ENCODE measurements at places on chromosomes 12 and 14.

GRCh38 chr12:96806272-96806671 is 100.8 kb upstream of the NEDD1 start:
- H3K36me3 ChIP-seq = no peaks in the 10 kb centered on the region
- no peak for DNase-seq
- no peaks in the 10 kb centered on the region for H3K4me1 ChIP-seq
- H3K27me3 ChIP-seq = no peaks in the 10 kb centered on the region
- H3K27ac ChIP-seq = no peak overlapping the region

GRCh38 chr14:20490563-20490962 is 14.8 kb upstream of the RNASE10 start:
- peaks cover 4% of the 10 kb centered on the region for H3K36me3 ChIP-seq
- no peak for DNase-seq
- H3K27me3 ChIP-seq = no peaks in the 10 kb centered on the region
- H3K4me1 ChIP-seq = peaks cover 76% of the 10 kb centered on the region
- H3K27ac ChIP-seq = peak overlapping the region; percentile 78
- H3K4me3 ChIP-seq = peak overlapping the region; percentile 56

DNA sequence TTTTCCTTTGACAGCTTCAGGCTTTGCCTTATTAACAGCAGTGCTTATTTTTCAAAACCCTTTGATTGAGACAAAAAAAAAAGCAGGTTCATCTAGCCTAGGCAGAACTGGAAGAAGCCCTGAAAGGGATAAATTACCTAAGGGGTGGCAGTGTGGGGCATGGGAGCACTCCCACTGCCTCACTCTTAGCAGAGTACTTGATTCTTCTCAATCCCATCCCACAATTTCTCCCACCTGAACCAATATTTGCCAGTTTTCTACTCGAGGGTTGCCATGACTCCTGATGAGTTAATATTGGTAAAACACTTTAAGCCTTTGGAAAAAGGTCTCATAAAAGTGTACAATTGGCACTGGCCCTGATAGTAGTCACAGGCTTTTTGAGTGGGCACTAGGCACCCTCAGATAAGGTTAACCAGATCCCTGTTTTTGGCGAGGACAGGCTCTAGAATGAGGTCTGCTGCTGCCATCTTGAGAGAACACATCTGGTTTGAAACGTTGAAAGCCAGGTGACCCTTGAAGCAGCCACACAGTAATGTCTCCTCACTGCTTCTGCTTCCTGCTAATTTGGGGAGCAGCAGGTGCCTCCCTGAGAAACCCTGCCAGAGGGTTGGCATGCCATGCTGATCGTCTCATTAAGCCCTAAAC is 320.0 kb downstream of the RAD51B start:
- no peak overlapping the region for H3K27ac ChIP-seq
- H3K4me1 ChIP-seq = peaks cover 30% of the 10 kb centered on the region
- no peaks in the 10 kb centered on the region for H3K27me3 ChIP-seq
- H3K36me3 ChIP-seq = no peaks in the 10 kb centered on the region
- no peak overlapping the region for H3K4me3 ChIP-seq
- no peak for DNase-seq

DNA sequence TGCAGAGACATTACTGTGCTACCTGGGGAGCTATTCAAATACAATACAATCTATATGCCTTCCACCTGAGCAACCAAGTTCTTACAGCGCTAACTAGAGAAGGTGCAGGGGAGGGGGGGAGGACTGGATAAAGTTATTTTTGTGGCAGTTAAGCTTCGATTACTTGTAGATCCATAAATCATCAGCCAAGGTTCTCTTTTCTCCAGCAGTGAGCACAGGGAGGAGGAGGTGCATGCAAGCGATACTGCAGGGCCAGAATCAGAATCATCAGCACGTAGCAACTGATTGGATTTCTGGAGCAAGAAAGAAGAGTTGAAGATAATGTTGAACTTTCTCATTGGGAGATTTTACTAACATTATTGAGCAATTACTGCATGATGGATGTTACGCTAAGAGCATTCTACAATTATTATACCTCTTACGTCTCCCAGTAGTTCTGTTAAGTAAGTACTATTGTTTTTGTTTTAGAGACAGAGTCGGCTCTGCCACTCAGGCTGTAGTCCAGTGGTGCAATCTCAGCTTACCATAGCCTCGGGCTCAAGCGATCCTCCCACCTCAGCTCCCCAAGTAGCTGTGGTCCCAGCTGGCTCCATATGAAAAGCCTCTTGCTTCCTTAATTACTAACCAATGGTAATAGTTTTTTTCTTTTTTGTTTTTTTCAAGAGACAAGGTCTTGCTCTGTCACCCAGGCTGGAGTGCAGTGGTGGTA is 74.6 kb upstream of the EEA1 start:
- H3K4me1 ChIP-seq = peaks cover 6% of the 10 kb centered on the region
- H3K4me3 ChIP-seq = no peak overlapping the region
- H3K27ac ChIP-seq = no peak overlapping the region
- DNase-seq = no peak
- H3K36me3 ChIP-seq = no peaks in the 10 kb centered on the region
- no peaks in the 10 kb centered on the region for H3K27me3 ChIP-seq

DNA sequence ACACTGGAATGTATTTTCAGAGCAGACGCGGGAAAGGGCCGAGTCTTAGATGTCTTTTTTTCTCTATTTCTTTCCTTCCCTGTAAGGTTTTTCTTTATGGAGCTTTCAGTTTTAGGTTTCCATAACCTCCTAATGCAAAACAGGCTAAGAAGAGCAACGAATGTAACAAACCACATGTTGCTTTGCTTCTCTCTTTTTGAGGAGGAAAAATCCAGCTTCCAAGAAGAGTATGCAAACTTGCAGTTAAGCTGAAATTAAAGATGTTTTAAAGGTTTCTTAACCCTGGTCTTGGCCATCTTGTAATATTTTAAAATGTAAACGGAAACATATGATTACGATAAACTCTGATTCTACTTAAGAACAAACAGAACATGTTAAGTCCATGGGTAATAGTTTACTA is 86.9 kb downstream of the PRICKLE1 start:
- H3K4me3 ChIP-seq = no peak overlapping the region
- H3K4me1 ChIP-seq = no peaks in the 10 kb centered on the region
- H3K27me3 ChIP-seq = peaks cover 2% of the 10 kb centered on the region
- DNase-seq = no peak

DNA sequence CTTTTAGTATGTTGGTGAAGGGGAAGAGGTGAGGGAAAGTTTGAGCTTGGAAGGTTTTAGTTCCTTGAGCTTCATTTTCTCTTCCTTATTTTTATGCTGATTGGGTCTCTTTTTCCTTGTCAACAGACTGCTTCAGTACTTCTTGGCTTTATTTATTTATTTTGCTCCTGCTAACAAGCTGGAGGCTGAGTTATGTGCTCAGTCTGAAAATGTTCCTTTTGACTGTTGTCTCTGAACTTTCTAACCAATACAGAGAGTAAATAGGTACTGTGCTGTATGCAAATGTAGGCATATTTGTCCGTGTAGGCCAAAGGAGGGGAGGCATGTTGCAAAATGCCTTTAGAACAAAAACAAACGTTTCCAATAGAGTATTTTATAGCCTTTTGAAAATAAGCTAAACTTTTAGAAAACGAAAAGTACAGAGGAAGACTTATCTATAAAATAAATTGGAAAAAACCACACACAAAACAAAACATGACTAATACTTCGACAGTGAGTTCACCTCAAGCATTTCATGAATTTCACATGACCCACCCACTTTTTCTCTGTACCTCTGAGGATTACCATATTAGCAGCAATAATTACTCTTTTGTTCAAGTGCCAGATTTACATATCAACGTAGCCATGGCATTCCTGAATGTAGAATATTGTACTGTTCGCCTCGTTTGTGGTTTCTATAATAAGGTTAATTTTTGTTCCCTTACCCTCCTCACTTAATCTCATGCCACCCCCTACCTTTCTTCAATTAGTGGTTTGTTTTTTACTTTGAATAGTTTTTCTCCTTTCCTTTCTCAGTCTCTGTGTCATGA is 4.7 kb upstream of the CREBL2 start:
- no peak for DNase-seq
- H3K27me3 ChIP-seq = no peaks in the 10 kb centered on the region
- peaks cover 35% of the 10 kb centered on the region for H3K4me1 ChIP-seq
- peak overlapping the region; percentile 72 for H3K27ac ChIP-seq
- H3K4me3 ChIP-seq = peak overlapping the region; percentile 15
- no peaks in the 10 kb centered on the region for H3K36me3 ChIP-seq

DNA sequence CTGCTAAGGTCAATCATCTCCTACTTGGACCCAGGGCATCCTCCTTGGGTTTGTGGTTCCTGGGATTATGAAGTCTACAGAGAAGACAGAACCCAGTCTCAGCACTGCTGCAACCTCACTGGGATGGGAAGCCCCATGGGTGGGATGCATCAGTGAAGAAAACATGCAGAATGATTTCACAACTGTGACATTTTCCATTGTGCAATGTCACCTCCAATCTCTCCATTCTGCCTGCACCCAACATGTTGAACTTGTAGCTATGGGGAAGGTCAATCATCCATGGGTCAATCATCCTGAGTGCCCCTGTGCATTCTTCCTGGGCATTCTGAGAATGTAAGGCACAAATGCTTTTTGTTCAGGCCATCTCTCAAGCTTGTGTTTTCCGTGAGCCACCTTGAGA is 1004.4 kb upstream of the TMEM132C start:
- no peak overlapping the region for H3K4me3 ChIP-seq
- H3K27ac ChIP-seq = no peak overlapping the region
- peaks cover 5% of the 10 kb centered on the region for H3K27me3 ChIP-seq
- DNase-seq = no peak
- H3K4me1 ChIP-seq = no peaks in the 10 kb centered on the region

- H3K4me1 ChIP-seq = peaks cover 26% of the 10 kb centered on the region
- peak overlapping the region; percentile 52 for H3K27ac ChIP-seq
- H3K4me3 ChIP-seq = peak overlapping the region; percentile 74
- no peaks in the 10 kb centered on the region for H3K27me3 ChIP-seq
- peaks cover 12% of the 10 kb centered on the region for H3K36me3 ChIP-seq
Measured at GRCh38 chr14:101781240-101782061, 19.9 kb downstream of the PPP2R5C start.

- no peak overlapping the region for H3K27ac ChIP-seq
- no peaks in the 10 kb centered on the region for H3K36me3 ChIP-seq
- DNase-seq = no peak
- H3K4me3 ChIP-seq = no peak overlapping the region
- H3K4me1 ChIP-seq = no peaks in the 10 kb centered on the region
Measured at GRCh38 chr12:126397071-126397581, 1331.9 kb downstream of the AACS start.

DNA sequence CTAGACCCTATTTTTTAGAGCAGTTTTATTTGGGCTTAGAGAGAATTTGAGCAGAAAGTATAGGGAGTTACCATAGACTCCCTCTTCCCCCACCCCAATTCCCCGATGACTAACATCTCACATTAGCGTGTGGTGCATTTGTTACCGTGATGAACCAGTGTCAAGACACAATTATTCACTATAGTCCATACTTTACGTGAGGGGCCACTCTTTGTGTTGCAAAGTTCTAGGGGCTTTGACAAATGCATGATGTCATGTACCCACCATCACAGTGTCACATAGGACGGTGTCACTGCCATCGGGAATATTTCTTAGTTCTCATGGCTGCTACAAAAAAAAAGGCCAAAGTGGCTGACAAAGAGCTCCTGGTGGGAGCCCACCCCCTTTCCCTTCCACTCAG is 119.1 kb downstream of the PHETA1 start:
- H3K4me1 ChIP-seq = no peaks in the 10 kb centered on the region
- H3K27ac ChIP-seq = no peak overlapping the region
- no peak overlapping the region for H3K4me3 ChIP-seq
- peaks cover 5% of the 10 kb centered on the region for H3K27me3 ChIP-seq
- no peaks in the 10 kb centered on the region for H3K36me3 ChIP-seq

DNA sequence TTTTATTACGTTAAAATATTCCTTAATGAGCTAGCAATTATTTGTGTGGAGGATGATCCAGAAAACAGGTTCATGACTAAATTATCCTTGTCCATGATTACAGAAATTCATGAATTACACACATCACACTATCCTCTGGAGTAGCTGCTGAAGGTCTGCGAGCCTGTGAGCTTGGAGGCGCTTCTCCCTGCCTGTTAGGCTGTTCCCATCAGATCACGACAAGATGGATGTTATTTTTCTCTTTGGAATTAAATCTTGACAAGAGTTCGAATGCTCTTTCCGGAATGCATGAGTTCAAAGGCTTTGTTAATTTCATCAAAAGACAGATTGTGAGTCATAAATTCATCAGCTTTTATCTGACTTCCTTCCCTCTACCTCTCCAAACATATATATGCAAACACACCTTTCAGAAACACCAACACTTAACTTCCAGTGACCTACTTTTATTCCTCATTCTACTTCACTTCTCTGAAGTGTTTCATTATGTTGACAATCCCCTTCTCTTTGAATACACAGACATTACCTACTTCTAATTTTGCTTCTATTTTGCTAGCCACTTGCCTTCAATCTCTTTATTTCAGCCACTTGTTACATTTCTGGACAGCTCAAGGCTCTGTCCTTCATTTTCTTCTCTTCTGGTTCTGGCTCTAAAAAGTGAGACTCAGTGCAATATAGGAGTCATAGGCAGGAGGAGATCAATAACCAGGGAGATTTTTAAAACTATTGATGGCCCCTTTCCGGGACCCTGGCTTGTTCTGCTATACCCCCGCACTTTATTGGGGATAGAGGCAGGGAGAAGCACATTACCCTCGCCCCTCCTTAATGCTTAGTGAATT is 274.6 kb downstream of the BTG1 start:
- H3K4me3 ChIP-seq = peak overlapping the region; percentile 4
- H3K27me3 ChIP-seq = no peaks in the 10 kb centered on the region
- DNase-seq = no peak
- peaks cover 8% of the 10 kb centered on the region for H3K36me3 ChIP-seq
- H3K4me1 ChIP-seq = peaks cover 45% of the 10 kb centered on the region

DNA sequence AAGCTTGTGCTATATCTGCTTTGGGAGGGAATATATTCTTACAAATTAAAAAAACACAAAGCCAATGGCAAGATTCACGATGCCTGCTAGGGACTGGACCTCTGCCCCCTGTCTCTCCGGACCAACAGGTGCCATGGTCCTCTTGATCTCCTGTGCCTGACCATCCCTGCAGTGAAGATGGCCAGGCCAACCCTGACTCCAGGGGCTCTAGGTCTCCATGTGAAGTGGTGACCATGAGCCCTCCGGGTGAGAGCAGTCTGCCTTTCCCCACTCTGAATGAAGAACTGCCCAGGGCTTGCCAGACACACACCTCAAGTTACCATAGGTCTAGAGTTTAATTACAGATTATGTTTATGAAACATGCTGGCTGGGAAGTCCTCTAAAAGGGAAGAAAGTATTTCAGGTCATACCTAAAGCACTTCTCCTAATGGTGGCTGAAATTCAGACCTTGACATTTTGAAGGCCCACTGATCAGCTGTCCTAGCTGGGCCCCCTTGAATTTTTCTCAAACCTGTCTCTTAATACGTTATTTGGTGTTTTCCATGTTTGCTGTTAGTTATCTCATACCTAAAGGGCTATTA is 1.4 kb downstream of the ARHGDIB start:
- DNase-seq = no peak
- H3K36me3 ChIP-seq = peaks cover 17% of the 10 kb centered on the region
- peak overlapping the region; percentile 89 for H3K4me3 ChIP-seq
- no peaks in the 10 kb centered on the region for H3K27me3 ChIP-seq

Measured in activated naive CD8-positive, alpha-beta T cell treated with anti-CD3 and anti-CD28 coated beads, Interleukin-2, amount 50 U/mL, for 24 hours (primary cell).